ENCODE measurements at places on chromosomes 16 and 17. TPM values are rescaled to one million over a fixed set of nuclear protein-coding genes. Genes with fewer than 3 reads are reported as not detected.

TBC1D3D gene
- total RNA-seq, result 0.43 TPM

GRCh38 chr17:68566442-68566738 lies 34.8 kb downstream of the FAM20A start:
- no peak for DNase-seq

BCAR1 gene
- total RNA-seq, result 296 TPM

DNA sequence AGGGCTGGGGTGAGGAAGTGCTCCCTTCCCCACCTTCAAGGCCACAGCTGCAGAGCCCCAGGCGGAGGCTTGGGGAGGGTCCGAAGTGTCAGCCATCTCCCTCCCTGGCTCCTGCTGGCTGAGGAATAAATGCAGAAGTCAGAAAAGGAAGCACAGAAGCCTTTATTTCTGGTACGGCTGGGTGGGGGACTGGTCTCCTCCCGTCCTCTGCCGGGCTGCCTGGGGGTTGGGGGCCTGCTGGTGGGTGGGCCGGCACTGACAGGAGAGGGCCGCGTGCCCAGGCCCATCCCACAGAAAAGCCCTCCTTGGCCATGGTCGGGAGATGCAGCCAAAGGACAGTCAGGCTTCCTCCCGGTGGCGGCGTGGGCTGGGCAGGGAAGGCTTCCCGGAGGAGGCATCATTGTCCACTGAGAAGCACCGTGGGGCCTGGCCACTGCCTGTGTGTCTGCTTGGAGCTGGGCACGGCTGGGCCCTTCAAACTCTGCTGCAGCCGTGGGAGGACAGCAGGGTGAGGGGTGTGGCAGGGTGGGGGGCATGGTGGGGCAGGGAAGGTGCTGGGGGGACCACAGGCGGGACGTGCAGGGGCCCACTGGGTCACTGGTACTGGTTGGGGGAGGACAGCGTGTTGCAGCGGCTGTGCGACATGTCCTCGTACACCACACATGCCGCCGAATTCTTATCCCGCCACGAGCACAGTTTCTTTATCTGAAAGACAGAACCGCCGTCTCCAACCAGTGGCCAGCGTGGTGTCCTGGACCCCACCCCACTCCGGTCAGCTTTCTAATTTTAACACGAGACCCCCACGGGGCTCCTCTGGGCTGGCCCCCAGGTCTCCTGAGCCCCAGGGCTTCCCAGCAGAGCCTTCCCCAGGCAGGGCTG lies 2.4 kb downstream of the CD7 start:
- DNase-seq, result no peak

GRCh38 chr16:64159976-64160375 lies 961.9 kb downstream of the CDH11 start:
- DNase-seq, result peak; percentile 51

TRPV3 gene
- 0.16 TPM for total RNA-seq

PSMD12 gene
- 67.6 TPM for total RNA-seq

GRCh38 chr17:34981538-34982241 lies 1.4 kb downstream of the LIG3 start:
- peak; percentile 38 for DNase-seq

PDILT gene
- not detected for total RNA-seq

GRCh38 chr17:28178800-28179199 lies 136.3 kb downstream of the NLK start:
- DNase-seq, result no peak

ATXN7L3 gene
- total RNA-seq, result 96.0 TPM

GRCh38 chr17:81867170-81867990 lies 3.8 kb downstream of the ARHGDIA start:
- no peak for DNase-seq

CHST5 gene
- not detected for total RNA-seq

FN3K gene
- total RNA-seq, result 4.1 TPM

DNA sequence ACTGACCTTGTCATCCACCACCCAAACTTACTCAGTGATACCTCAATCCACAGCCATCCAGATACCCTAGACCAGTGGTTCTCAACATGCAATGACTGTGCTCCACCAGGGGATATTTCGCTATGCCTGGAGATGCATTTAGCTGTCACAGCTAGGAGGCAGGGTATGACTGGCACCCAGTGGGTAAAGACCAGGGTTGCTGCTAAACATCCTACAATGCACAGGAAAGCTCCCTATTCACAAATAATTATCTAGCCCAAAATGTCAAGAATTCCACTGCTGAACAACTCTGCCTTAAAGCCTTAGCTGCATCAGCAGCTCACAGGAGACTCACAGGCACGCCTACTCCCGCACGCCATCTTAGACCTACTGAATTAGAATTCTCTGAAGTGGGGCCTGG lies 212.6 kb downstream of the GRIN2A start:
- no peak for DNase-seq

CHTF18 gene
- total RNA-seq, result 9.8 TPM

NECAB2 gene
- total RNA-seq, result 1.1 TPM

BRICD5 gene
- 7.0 TPM for total RNA-seq

HSBP1 gene
- total RNA-seq, result 179 TPM

- no peak for DNase-seq
Observed at GRCh38 chr17:75691801-75692626, 24.9 kb downstream of the SAP30BP start.

- no peak for DNase-seq
Observed at GRCh38 chr16:7257016-7257415, 75.6 kb upstream of the RBFOX1 start.

KRTAP4-3 gene
- total RNA-seq, result not detected

DNA sequence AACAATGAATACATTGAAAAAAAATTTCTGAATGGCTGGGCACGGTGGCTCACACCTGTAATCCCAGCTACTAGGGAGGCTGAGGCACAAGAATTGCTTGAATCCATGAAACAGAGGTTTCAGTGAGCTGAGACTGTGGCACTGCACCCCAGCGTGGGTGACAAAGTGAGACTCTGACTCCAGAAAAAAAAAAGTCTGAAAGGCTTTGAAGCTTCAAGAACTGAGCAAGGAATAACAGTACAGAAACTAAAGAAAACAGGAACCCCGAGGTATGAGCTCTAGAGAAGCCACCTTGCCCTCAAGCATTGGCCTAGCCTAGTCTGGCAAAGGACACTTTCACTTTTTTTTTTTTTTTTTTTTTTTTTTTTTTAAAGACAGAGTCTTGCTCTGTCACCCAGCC lies 45.0 kb downstream of the TEX2 start:
- no peak for DNase-seq

DYNLRB2 gene
- total RNA-seq, result not detected

GRCh38 chr17:2705888-2706795 lies 5.4 kb downstream of the CLUH start:
- no peak for DNase-seq

- no peak for DNase-seq
Observed at GRCh38 chr16:85710732-85711131, 22.0 kb upstream of the GINS2 start.

- no peak for DNase-seq
Observed at GRCh38 chr17:3590231-3590630, 19.0 kb downstream of the TRPV1 start.

DNA sequence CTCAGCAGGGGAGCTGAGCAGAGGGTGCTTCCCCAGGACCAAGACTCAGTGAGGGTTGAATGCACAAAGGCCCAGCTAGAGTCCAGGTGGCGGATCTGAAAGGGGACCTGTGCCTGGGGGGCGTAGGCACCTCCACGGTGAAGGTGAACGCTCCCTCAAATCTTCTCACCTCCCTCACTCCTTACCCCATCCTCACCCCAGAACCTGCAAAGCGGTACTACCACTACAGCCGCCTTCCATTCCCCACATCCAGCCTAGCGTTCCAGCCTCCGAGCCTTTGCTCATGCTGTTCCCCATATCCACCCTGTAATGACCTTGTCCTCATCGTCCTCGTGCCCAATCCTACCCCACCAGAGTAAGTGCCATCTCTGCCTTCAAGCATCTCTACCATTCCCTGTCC lies 30.6 kb downstream of the TRPV3 start:
- DNase-seq, result no peak
